GM12865 (cell line): ENCODE measurements at places on chromosomes 3 and 15.
A peak's percentile ranks its signal among the peaks of the same experiment; 100 is the strongest.

DNA sequence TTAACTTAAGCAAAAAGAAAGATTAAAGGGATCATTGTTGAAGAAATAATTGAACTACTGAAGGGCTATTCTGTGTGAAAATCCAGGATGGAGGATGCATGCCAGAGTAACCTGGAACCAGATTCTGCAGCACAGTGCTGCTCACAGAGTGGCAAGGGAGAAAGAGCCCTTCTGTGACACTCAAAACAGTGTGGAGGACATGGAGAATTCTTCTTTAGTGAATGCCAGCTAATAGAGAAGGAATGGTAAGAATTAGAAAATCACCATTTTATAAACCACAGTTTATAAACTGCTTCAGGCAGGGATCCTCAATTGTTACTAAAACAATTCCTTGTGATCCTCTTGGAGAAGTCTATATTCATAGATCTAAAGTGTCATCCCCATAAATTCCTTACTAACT lies 70.4 kb upstream of the ARHGEF26 start:
- DNase-seq: no peak

DNA sequence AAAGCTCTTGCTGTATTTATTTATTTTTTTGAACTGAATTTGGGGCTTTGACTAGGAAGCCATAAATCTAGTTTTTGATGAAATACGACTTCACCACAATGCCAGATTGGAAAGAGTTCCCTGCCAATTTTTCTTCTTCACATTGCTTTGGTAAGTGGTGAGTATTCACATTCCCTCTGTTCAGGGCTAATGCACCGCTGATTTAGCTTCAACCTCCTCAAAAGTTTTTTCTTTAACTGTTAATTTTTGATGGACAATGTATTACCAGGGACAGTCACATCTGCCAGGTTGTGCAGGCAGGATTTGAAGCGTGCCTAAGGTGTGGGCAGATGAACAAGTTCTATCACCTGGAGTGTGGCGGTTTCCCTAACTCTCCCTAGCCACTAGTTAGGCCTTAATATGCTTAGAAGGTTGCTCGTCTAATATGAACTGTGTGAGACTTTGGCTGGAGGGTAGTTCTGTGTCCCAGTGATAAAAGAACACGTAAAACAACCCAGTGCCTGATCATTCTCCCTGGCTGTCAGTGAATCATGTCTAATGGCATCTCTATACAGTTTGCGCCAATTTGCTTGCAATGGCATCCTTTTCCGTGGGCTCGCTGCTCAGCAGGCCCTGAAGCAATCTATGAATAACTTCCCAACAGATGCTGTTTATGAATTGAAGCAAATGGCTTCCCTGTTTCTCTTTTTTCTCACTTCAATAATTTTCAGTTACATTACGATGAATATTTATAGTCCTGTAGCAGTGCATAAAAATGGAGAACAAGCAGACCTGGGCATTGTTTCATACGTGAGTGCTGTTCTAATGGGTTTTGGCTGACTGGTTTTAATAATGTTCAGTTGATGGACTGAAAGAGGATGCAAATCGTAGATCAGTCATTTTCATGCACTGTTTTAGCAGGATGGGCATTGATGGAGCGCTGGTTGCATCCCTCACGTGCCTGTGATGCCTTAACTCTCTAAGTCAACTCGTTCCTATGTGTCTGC lies 243.2 kb upstream of the SUCLG2 start:
- no peak for DNase-seq

DNA sequence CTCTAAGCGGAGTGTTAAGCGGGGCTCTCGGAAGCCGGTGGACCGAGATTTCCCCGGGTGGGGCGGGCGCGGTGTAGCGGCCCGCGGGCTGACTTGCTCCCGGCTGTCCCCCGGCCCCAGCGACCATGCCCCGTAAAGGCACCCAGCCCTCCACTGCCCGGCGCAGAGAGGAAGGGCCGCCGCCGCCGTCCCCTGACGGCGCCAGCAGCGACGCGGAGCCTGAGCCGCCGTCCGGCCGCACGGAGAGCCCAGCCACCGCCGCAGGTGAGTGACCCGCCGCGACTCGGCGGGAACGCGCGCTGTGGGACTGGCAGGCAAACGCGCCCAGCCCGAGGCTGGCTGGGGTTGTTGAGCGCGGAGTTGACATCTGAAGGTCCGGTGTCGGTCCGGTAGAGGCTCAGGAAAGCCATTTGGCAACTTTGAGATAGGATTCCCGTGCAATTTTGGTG lies 1.3 kb downstream of the SMC4 start:
- peak; percentile 44 for DNase-seq

GRCh38 chr3:156258301-156258700 lies 137.9 kb downstream of the KCNAB1 start:
- DNase-seq: no peak

GRCh38 chr3:142209655-142210054 lies 15.7 kb downstream of the GK5 start:
- DNase-seq: no peak

DNA sequence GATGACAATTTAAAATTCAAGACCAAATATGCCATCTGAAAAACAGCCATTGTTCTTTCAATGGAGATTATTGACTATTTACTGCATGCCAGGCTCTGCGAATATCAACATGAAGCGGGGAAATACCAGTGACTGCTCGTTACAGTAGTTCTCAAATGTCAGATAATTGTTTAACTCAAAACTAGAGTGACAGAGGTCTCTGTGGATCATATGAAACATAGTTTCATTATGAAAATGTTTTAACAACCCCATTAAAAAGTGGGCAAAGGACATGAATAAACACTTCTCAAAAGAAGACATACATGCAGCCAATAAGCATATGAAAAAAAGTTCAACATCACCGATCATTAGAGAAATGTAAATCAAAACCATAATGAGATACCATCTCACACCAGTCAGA lies 50.0 kb upstream of the GPR149 start:
- DNase-seq: no peak

DNA sequence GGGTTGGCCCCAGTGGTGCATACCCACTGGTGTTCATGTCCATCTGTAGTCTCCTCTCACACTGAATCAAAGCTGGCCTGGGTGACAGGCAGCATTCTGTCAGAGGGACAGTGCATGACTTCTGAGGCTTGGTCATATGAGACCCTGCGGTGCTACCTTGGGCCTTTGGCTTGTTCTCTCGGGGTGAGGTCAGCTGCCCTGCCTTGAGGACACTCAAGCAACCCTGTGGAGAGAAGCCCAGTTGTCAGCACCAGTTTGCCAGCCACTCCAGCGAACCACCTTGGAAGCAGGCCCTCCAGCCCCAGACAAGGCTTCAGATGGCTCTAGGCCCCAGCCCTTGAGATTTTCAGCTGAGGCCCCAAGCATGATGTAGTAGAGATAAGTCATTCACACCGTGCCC lies 16.9 kb upstream of the RAB7A start:
- no peak for DNase-seq

- DNase-seq: no peak
These were observed 14.6 kb downstream of the ITIH3 start for GRCh38 chr3:52809149-52809548.

DNA sequence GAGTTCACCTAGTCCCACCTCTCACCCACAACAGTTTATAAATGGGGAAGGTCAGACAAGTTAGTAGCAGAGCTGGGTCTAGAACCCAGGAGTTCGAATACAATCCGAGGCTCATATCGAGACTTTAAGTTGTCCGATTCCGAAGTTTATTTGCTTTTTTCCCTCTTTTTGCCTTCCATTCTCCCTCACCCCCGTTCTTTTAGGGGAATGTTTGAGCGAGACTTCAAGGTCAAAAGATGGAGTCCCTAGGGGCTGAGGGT lies 7.3 kb downstream of the BCL6 start:
- no peak for DNase-seq

DNA sequence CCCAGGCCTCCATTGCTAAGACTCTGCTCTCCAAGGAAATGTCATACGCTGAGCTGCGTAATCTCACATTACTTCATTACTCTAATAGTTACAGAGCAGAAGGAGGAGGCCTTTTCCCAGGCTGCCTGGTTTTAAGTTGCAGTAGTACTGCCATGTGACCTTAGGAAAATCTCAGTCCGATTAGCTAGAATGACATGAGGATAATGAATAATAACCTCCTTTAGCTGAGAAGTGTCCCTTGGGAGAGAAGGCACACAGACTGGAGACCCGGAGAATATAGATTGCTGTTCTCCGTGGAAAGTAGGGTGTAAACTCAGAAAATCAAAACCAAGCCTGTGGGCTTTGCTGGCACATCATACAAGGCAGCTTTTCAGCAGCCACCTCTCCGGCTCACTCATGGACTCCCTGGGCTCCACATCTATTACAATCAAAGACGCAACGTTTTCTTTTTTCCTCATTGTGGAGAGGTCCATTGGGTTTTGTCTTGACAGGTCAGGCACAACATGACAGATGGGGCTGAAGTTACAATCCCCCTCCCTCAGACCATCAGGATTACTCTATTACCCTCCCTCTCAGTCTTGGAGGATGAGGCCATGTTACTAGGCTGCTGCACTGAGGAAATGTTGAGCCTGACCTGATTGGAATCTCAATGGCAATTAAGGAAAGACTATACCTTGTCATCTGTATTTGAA lies 134.8 kb upstream of the MB21D2 start:
- DNase-seq: no peak

- no peak for DNase-seq
These were observed 5.7 kb upstream of the KLHL24 start for GRCh38 chr3:183629546-183630301.

GRCh38 chr15:101059381-101060341 lies 140.5 kb downstream of the LRRK1 start:
- no peak for DNase-seq

DNA sequence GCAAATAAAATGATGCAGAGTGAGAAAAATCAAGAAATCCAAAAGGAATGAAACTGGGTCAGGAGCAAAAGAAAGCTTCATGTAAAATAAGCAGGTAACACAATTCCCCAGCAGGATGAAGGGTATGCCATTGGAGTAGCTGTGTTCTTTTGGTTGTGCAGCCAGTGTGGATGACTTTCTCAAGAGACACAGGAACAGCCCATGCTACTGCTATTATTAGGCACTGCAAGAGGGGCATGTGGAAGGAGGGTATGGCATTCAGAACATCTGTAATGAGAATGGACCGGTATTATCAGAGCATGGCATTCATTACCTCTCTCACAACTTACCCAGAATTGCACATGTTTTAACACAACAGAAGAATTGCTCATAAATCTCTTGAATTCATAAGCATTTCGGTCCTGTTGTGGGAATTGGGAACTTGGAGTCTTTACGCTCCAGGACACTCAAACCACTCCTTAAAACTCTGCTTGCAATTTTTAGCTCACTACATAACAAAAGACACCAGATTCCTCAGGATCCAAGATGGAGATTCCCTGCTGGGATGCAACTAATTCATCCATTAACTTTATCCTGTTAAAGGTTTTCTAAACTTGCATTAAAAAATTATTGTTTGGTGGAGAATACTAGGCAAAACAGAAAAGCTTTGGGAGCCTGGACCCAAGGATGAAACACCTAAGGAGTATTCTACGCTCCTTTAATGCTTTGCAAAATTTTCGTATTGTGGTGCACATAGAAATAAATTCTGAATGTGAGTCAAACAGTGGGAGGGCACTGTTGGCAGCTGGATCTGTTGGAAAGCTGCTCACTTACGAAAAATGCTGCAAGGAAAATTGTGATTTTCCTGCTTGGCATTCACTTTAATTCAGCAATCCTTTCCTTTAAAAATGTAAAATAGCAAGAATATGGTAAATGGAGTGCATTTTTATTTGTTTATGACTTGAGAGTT lies 34.6 kb upstream of the CDIN1 start:
- DNase-seq: no peak

- DNase-seq: peak; percentile 60
These were observed 1.4 kb downstream of the NDUFB4 start for GRCh38 chr3:120597445-120598049.

- no peak for DNase-seq
These were observed 48.3 kb downstream of the SERP1 start for GRCh38 chr3:150497956-150498355.

GRCh38 chr3:62164746-62165145 lies 208.6 kb downstream of the FEZF2 start:
- DNase-seq: no peak

- no peak for DNase-seq
These were observed 10.4 kb upstream of the NR2F2 start for GRCh38 chr15:96320107-96320506.

GRCh38 chr3:66904831-66905493 lies 93.1 kb upstream of the KBTBD8 start:
- no peak for DNase-seq

- DNase-seq: no peak
These were observed 133.1 kb downstream of the IL1RAP start for GRCh38 chr3:190646996-190647395.

- DNase-seq: no peak
These were observed 52.0 kb downstream of the AMOTL2 start for GRCh38 chr3:134322286-134322685.

GRCh38 chr15:24954783-24955530 lies at the start of the genes SNRPN and SNURF:
Gene SNRPN, plus strand, starts transcription at chr15:24954987. Its CDS starts 19,467 bp downstream, at chr15:24974454.
Gene SNURF, plus strand, starts transcription at chr15:24954987. Its CDS starts 62 bp downstream, at chr15:24955049.
- peak; percentile 77 for DNase-seq

DNA sequence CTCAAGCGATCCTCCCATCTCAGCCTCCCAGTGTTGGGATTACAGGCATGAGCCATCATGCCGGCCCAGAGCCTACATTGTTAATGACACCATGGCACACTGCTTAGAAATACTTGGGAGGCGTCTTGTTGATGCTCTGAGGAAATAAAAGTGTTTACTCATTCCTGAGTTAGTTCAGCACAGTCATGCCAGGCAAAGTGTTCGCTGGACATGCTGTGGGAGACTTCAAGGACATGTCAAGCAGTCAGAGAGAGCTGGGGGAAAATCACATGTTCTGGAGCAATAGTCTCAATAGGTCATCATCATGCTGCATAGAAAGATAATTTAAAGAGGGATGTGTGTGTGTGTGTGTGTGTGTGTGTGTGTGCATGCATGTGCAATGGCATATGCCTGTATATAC lies 37.5 kb downstream of the TTC23 start:
- DNase-seq: no peak

GRCh38 chr3:182405759-182406158 lies 387.5 kb upstream of the ATP11B start:
- DNase-seq: no peak

DNA sequence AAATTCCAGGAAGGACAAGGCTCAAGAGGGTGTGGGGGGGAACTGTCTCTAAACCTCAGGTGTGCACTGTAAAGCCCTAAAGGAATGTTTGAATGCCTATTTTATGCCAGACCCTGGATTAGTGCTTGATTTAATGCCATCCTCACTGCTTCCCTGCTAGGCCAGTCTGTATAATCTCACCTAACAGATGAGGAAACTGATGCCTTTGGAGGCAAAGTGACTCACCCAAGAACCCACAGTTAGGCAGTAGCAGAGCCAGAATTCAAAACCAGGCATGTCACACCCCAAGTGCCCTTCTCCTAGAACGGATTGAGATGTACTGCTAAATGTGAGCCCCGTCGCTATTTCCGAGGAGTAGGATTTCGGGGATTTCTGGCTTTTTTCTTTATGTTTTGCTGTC lies 7.8 kb downstream of the CAMK1 start:
- no peak for DNase-seq

- no peak for DNase-seq
These were observed 221.0 kb downstream of the RSRC1 start for GRCh38 chr3:158330870-158331269.
